ENCODE measurements at places on chromosomes 7 and 10.
A peak's percentile ranks its signal among the peaks of the same experiment; 100 is the strongest.

DNA sequence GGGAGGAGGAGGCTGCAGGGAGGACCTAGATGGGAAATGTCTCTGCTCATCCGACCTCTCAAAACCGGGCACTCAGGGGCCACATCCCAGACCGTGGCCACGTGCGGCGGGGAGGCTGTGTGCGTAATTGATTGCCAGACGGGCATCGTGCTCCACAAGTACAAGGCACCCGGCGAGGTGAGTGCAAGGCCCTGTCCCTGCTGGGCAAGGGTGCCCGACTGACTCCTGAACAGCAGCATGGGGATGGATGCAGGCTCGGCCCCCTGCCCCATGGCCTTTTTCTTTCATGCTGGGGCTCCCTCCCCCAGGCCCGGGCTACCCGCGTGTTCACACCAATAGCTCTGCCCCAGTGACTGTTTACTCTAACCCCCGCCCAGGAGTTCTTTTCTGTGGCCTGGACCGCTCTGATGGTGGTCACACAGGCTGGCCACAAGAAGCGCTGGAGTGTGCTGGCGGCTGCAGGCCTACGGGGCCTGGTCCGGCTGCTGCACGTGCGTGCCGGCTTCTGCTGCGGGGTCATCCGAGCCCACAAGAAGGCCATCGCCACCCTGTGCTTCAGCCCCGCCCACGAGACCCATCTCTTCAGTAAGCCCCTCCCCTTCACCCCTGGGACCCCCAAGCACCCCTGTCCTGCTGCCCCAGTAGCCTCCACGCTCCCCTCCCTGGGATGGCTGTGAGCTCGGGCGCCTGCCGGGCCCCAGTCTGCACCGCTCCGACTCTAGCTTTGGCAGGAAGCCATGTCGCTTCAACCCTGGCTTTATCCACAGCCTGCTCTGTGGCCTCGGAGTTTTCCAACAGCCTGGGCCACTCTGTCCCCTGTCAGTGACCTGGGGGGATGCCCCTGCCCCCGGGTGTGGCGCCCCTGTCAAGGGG, 3.9 kb downstream of the LRWD1 start:
- DNase-seq = peak; percentile 7

- DNase-seq = no peak
Measured at GRCh38 chr7:94216944-94217461, 177.7 kb upstream of the COL1A2 start.

DNA sequence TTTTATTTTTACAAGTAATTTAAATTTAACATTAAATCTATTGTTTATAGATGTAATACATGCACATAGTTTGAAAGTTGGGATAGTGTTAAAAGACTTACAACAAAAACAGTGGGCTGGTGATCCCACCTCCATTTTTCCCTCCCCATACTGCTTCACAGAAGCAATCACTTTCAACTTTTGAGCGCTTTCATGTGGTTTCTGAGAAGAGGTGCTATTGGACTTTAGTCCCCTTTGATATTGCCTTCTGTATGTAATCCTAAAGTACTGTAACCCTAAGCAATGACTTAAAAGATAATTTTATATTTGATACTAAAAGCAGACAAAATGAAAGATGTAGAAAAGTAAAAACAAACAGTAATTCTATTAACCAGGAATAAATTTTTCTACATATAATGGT, 88.1 kb upstream of the FAM171A1 start:
- no peak for DNase-seq

- DNase-seq = no peak
Measured at GRCh38 chr7:143385891-143386781, 5.0 kb downstream of the ZYX start.

- DNase-seq = no peak
Measured at GRCh38 chr10:93475871-93476270, 6.3 kb downstream of the MYOF start.

GRCh38 chr7:154744861-154745258, 258.1 kb downstream of the PAXIP1 start:
- DNase-seq = no peak

DNA sequence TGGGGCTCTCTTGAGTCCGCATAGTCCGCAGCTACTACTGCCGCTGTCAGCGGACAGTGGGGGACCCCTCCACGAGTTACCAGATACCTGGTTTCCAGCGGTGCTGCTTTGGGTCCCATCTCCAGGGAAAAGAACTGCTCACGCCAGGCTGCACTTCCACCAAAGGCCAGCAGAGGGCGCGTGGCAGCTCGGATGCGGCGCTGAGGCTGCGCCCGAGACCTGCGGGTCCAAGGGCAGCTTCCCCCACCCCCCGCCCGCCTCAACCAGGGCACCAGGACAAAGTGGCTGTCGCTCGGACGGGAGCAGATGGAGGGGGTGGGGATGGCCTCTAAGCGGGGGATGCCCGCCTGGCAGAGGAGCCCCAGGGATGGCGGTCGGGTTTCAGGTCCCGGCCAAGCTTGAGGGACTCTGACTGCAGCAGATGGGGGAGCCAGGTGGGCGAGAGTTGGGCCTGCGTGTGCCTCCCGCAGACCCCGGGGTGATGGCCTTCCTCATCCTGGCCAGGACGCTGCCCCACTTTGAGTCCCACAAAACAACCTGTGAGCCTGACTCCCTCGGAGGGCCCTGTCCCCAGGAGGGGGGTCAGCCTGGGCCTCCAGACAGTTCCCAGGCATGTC, 23.8 kb upstream of the ZNF735 start:
- DNase-seq = peak; percentile 58

DNA sequence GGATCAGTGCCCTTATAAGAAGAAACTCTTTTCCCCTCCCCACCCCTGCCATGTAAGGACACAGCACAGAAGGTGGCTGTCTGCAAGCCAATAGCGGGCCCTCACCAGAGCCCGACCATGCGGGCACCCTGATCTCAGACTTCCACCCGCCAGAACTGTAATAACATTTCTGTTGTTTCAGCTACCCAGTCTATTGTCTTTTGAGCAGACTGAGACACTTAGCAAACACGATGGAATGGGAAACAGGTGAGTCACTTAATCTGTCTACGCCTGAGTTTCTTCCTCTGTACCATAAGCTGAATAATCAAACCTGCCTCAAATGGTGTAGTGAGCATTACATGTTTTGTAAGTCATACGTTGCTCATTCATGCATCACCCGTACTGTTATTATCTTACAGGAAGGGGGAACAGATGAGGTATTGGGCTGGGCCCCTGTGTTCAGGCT, 58.2 kb downstream of the STRA8 start:
- DNase-seq = no peak

DNA sequence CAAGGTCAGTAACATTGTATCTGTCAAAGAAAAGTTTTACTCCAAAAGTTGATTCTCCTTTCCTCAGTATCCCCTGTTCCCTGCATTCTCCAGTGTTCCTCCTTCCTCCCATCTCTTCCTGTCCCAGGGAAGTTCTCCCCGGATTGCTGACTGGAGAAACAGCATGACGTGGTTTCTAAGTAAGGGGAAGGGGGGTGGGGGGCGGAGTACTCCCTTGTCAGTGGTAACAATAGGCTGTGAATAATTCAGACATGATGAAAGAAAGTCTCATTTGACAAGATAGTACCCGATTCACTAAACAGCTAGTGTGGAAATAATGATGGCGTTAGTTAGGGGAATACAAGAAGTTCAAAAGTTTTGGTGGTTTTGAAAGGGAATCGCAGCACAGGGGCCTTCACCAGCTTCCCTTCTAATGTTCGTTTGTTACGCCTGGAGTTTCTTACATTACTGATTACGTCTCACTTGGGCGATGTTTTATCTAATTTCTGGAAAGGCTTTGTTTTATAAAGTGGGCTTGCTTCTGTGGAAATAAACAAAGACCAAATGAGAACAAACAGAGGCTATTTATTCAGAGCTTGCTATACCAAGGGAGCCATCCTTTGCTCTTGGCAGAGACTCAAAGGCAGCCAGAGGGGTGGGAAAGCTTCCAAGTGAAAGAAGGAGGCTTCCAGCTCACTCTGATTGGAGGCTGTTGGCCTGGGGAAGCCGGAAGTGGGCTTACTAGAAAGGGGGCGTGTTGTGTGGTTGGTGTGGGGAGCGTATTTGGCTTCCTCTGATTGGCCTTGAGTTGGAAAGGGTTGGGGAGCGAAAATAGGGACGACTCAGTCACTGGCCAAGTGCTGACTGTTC, 453.7 kb downstream of the SDK1 start:
- DNase-seq = no peak

DNA sequence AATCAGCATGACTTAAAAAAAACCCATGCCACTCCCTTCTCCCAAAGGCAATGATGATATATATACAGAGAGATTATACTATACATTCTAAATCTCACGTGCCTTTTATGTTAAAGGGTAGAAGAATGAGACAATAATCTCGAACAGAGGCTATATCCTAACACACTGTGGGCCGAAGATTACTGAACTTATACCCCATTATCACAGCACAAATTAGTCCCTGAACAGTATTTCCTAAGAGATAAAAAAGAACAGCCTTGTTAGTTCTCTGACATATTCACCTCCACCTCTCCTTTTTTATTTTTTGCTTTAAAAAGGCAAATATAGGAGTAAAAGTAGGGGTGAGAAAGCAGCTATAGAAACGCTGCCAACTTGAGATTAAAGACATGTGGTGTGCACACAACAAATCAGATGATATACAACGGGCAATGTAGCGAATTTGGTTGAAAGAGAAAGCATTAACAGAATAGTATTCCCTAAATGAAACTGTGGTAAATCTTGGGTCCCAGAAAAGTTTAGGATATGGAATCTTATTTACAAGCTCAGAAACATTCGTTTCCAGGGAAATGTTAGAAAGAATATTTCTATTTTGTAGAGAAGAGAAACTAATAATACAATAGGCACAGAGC, 69.5 kb downstream of the JMJD1C start:
- no peak for DNase-seq

DNA sequence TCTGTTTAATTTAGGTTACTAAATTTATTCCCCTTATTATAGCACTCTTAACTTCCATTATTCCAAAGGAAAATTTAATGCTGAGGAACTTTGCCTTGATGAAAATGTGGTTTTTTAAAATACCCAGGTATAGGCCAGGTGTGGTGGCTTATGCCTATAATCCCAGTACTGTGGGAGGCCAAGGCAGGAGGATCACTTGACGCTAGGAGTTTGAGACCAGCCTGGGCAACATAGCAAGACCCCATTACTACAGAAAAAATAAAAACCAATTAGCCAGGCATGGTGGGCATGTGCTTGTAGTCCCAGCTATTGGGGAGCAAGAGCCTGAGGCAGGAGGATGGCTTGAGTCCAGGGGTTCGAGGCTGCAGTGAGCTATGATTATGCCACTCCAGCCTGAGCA, 32.4 kb downstream of the TMEM243 start:
- no peak for DNase-seq

DNA sequence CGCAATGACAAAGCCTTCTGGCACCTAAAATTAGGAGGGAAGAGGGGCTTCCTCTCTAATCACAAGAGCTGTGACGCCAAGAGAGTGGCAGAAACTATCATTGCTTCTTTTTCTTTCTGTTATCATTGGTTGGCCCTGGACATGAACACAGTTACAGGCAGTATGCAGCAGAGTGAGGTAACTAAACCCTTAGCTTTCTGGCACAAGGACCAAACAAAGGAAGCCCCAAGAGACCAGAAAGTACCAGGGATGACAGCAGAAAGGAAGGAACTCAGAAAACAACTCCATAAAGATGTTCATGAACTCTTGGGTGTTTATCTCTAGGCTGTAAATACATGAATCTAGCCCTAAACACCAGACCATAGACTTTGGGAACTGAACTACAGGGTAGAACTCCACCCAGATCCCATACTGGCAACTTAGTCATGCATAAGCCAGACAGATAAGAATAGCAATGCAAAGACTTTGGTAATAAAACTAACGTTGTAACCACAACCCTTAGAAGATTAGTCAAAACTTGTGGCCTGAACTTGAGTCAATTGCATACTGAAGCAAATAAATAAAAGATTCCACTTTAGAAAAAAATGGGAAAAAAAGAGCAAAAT, 195.7 kb upstream of the PTN start:
- DNase-seq = no peak

GRCh38 chr7:49397750-49398149, 375.7 kb upstream of the VWC2 start:
- DNase-seq = no peak

- no peak for DNase-seq
Measured at GRCh38 chr10:120599200-120599724, 142.2 kb downstream of the PLPP4 start.

GRCh38 chr10:71078454-71079145, 133.8 kb upstream of the UNC5B start:
- DNase-seq = peak; percentile 4

DNA sequence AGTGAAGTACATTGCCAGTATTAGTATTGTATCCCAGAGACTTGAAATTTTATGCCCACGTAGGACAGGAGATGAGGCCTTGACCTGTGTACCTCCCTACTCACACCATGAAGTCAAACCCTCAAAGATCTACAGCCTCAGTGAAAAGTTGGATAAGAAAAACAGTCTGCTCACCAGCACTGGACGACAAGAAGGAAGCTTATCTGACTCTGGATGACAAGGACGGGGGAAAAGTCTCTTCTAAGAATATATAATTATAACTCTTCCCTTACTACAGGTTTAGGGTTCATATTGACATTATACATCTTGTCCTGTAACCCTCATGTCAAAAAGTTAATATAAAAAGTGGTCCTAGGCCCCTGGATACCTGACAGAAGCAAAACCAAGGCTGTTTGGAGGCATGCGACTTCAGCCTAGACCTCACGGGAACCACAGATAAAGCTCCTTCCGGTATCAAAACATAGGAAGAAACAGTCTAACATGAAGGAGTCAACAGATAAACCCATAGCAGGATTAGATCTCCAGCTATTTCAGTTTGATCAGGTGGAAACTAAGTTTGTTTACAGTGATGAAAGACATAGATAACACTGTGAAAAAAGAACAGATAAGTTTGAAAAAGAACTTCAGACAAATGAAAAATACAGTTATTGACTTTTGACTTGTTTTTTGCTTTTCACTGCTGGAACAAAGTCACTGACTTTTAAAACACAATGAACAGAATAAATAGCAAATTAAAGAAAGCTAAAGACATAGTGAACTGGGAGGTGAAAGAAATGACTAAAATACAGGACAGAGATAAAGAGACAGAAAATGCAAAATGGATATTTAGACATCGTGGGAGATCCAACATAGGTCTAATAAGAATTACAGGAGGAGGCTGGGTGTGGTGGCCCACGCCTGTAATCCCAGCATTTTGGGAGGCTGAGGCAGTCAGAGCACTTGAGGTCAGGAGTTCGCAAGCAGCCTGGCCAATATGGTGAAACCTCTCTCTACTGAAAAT, 145.9 kb downstream of the PHTF2 start:
- DNase-seq = no peak

DNA sequence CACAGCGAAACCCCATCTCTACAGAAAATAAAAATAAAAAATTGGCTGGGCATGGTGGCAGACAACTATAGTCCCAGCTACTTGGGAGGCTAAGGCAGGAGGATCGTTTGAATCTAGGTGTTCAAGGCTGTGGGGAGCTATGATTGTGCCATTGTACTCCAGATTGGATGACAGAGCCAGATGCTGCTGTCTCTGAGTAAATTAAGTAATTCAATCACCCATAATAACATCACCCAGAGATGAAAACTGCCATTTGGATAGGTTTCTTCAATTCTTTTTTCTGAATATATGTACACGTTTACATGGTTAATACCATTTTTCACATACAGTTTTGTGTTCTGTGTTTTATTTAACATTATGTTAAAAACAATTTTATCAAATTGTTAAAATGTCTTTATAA, 79.3 kb downstream of the WIPF3 start:
- DNase-seq = no peak

- DNase-seq = no peak
Measured at GRCh38 chr10:119801176-119801575, 71.5 kb downstream of the MCMBP start.

GRCh38 chr10:124324451-124324850, 94.3 kb downstream of the OAT start:
- DNase-seq = no peak
